ENCODE measurements at places on chromosomes 6 and 20.

- no peak for DNase-seq
Observed at GRCh38 chr6:37173493-37174195, 3.7 kb downstream of the PIM1 start.

GRCh38 chr6:36050305-36050704 is 22.7 kb downstream of the MAPK14 start:
- DNase-seq: no peak

- no peak for DNase-seq
Observed at GRCh38 chr6:145073811-145074210, 661.5 kb downstream of the EPM2A start.

DNA sequence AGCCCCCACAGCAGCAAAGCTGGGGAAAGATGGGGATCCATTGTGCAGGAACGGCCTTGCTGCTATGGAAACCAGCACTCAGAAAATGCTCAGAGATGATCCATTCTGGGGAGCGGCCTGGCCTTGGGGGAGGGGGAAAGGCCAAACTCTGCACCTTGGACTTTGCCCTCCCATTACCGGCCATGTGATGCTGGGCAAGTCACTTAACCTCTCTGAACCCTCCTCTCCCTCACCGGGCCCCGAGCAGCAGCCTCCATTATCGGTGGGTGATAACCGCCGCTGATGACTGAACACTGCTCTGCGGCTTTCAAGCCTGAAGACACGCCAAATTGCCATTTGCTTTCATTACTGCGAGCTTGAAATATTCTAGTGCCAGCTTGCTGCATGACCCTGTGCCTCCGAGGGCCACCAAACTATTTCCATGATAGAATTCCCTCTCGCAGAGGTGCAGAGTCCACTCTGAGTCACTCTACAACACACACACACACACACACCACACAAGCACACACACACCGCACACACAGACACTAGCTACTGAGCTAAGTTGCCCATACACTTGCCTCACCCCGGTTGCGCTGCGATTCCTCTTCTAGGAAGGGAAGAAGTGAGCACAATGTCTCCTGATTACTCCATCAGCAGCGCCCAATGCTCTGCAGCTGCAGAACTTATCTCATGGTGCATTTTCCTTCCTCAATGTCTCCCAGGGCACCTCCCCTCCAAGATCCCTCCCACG is 20.6 kb upstream of the SIRPA start:
- no peak for DNase-seq

DNA sequence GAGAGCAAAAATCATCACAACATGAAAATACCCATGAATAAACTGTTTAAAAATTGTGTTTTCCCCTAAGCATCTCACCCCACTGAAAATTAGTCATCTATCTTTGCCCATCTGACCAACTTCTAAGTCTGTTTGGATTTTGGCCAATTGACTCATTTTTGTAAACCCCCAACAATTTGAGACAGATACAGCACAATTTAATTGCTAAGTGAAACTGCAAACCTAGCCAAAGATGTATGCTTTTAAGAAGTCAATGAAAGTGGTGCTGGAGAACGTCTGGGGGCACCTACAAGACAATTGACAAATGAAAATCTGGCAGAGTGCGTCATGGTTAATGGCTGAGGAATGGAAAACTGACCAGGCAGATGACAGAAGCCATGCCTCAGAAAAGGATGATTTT is 30.9 kb upstream of the SLC24A3 start:
- no peak for DNase-seq

DNA sequence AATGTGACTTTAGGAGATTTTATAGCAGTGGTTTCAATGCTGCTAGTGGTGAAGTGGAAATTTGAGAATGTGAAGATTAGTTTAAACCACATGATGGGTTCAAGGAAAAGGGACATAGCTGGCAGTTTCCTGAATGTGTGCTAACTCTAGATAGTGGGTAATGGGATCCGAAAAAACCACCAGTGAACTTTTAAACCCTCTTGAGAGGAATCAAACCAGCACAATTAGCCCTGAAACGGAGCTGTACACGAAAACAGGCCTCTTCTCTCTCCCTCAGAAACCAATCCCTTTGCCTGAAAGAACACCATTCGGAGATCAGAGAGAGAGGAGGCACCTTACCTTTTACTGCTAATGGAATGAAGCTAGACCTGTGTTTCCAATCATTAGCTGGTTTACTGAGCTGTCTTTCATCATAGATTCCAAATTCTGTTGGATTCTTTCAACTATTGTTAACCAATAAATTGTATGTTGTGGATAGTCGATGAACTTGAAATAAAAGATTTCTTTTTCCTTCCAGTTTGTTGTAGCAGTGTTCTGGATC is 103.9 kb downstream of the AIG1 start:
- no peak for DNase-seq

DNA sequence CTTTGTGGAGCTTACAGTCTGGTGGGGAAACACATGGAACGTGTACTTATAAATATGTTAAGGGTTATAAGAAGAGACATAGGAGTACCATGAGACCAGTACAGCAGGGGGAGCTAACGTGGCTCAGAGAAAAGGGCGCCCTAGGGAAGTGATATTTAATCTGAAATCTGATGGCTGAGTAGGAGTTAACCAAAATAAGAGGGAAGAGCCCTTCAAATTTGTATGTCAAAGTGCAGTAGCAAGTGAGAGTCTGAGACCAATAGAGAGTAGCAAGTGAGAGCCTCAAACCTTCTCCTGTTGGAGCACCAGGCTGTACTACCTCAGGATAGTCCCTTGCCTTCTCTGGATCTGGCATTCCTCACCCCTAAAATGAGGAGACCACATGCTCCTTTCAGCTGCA is 6.1 kb upstream of the PKIG start:
- no peak for DNase-seq

GRCh38 chr6:139531148-139532115 is 157.0 kb upstream of the CITED2 start:
- no peak for DNase-seq

DNA sequence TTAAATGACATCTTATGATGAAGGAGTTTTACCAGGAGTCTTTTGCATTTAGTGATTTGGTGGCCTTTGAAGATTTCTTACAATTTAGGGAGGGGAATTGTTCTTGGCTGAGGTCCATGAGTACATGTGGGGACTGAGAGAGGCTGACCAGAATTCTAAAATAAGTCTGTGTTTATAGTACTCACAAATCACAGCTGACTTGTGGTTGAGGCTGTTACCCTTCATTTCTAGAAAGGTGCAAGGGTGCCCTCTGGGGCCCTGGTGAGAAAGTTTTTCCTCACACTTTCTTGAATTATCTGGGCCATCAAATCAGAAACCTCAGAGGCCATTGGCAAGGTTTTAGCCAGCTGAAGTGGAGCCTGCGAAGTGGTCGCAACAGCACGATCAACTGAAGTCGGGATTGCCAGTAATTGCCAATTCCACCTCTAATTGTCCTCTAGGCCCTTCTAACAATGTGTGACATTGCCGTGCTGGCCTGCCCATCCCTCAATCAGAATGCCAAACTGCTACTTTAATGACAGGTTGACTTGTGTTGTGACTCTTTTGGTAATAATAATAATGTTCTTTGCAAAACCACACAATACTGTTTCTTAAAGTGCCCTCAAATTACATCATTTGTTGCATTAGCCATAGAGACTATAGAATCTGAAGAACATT is 221.6 kb downstream of the OGFRL1 start:
- peak; percentile 63 for DNase-seq

- no peak for DNase-seq
Observed at GRCh38 chr6:8905757-8906156, 470.4 kb upstream of the SLC35B3 start.

DNA sequence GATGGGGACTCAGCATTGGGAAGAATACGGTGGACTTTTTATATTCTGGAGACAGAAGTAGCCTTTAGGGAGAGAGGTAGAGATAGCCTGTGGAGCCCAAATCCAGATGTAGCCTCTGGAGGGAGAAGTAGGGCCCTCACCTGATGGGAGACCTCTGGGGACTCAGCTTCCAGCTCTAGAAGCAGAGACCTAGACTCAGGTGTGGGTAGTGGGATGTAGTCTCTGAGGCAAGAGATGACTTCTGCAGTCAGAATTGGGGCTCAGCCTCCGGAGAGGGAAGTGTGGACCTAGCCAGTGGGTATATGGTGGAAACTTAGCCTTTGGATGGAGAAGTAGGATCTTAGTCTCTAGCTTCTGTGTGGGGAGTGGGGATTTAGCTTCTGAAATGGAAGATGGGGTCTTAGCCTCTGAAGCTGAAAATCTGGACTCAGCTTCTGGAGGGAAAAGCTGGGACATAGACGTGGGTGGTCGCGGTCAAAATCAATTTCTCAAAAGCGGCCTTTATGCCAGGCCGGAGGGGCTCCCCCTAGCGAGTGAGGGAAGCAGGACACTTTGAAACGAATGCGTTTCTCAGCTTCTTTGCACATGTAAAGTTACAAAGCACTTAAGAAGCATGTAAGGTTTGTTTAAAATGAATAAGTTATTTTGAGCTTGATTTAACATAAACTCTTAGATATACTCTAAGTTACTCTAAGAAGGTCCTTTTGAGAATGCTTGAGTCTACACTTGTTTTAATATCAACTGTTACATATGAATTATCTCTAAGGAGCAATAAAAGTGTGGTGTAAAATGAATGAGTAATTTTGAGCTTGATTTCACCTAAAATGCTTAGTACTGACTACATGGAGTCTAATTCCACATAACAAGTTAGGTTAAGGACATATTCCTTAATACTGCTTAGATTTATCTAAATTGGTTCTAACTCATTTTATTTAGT is 12.9 kb upstream of the ZNF343 start:
- DNase-seq: no peak

GRCh38 chr6:140063021-140063399 is 688.6 kb upstream of the CITED2 start:
- no peak for DNase-seq

DNA sequence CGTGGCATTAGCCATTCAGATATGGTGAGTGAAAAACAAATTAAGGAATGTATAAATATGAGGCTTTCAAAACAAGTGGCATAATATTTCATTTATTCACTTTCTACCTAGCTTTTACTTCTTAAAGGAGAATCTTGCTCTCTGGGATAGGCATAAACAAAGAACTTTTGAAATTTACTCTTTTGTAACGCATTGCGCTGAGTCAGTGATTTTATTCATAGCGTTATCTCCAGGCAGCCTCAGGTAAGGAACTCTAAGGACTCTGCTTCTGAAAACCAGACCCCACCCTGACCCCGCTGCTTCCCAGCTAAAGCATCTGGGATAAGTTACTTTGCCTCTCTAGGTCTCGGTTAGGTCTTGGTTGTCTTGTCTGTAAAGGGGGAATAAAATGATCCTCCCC is 234.7 kb downstream of the MYLK4 start:
- DNase-seq: no peak

GRCh38 chr6:1463275-1463674 is 73.9 kb downstream of the FOXF2 start:
- DNase-seq: no peak

GRCh38 chr20:61874421-61875068 is 191.1 kb downstream of the TAF4 start:
- no peak for DNase-seq

DNA sequence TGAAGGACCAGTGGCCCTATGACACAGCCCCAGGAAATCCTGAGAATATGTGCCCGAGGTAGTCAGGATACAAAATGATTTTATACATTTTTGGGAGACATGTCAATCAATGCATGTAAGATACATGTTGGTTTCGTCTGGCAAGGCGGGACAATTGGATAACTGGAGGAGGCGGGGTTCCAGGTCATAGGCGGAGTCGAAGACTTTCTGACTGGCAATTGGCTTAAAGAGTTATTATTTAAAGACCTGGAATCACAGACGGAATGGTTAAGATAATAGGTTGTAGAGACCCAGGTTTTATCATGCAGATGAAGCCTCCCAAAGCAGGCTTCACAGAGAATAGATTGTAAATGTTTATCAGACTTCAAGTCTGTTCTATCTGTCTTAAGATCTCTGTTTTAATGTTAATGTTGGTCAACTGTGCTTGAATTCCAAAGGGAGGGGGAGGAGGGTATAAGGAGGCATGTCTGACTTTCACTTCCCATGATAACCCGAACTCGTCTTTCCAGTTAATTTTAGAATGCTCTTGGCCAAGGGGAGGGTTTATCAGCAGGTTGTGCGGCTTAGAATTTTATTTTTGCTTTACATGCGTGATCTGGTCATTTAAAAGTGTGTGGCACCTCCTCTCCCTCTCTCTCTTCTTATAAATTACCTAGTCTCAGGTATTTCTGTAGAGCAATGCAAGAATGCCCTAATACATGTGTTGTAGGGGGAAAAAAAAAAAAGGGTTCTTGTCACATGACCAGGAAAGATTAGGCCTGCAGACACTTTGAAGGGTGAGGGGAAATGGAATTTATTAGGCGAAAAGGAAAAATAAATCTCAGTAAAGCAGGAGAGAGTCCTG is 230.7 kb downstream of the NFATC2 start:
- no peak for DNase-seq

GRCh38 chr6:11201015-11201414 is 31.5 kb downstream of the NEDD9 start:
- no peak for DNase-seq

DNA sequence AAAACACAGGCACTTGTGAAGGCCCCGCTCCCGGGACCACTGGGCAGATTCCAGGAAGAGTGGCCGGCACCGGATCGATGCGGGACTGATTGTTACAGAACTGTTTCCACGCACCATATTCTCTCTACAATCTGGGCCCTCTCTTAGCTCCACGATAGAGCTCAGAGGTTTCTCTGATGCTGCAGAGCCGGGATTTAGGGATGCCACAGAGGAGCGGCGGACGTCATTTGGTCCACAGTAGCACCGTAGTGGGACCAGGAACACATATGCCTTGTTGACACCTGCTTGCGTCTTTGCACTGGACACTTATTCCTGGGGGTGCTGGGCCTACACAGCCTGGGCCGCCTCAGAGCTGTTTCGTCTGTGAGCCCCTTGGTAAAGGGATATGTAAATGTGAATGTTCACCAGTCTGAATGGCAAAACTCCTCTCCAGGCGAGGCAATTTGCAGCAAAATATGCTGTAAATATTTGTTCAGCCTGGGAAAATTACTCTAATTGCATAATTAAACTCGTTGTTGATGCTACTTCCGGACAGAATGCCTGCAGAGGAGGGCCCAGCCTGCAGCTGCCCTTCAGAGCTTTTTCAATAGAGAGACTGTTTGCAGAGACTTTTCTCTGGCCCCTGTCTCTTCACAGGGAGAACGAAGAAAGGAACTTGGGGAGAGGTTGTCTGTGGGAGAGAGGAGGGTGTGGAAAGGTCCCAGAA is 9.4 kb downstream of the PCK1 start:
- no peak for DNase-seq

- peak; percentile 33 for DNase-seq
Observed at GRCh38 chr20:1946762-1947534, 46.9 kb downstream of the PDYN start.

- peak; percentile 63 for DNase-seq
Observed at GRCh38 chr6:104940893-104941728, 15.8 kb upstream of the LIN28B start.
